ENCODE measurements at places on chromosomes 2 and 18.

DNA sequence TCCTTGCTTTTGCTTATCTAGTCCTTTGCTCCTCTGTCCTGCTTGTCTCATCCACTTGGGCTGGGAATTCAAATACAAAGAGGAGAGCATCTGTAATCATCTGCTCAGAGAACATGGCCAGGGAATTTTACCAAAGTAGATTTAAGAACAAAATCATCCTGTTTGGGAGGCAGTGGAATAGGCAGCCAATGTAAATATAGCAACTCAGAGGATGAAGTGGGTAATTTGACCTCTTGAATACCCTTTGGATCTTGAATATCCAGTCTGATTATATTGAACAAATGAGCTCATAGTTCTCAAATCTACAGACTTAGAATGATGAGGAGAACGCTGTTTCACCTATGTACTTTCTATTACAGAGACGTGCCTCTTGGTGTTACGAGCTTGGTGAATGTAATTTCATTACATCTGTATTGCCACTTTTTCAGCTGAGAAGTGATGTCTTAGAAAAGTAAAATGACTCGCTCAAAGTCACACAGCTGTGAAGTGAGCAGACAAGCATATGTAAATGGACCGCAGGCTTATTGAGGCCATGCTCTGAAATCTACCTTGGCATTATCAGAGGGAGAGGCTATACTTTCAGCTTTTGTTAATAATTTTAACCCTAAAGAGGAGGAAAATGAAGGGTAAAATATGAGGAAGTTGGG, 266.3 kb downstream of the MTX2 start:
- DNase-seq = no peak

DNA sequence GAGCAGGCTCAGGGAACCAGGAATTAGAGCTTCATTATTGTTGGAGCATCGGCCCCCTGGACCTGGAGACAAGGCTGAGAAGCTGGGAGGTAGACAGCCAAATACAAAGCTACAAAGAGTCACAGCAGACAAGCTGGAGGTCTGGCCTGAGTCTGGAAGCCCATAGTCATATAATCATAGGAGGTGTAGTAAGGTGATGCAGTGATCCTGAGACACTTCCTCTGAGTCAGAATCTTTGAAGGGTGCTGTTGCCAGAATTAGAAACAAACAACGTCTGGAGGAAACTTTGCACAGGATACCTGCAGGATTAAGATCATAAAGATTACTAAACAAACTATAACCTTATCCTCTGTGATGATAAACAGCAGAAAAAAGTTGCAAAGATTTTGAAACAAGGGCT, 213.8 kb downstream of the DSC3 start:
- DNase-seq = no peak

GRCh38 chr2:207558079-207558491, 28.3 kb downstream of the CREB1 start:
- DNase-seq = no peak

DNA sequence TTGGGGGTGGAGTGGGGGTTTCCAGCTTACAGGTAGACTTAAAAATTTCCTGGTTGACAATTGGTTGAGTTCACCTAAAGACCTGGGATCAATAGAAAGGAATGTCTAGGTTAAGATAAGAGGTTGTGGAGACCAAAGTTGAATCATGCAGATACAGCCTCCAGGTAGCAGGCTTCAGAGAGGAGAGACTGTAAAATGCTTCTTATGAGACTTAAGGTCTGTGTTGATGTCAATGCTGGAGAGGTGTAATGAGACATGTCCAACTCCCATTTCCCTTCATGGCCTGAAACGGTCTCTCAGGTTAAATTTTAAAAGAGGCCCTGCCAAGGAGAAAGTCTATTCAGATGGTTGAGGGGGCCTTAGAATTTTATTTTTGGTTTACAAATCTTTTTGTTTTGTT, 38.5 kb upstream of the RND3 start:
- no peak for DNase-seq

DNA sequence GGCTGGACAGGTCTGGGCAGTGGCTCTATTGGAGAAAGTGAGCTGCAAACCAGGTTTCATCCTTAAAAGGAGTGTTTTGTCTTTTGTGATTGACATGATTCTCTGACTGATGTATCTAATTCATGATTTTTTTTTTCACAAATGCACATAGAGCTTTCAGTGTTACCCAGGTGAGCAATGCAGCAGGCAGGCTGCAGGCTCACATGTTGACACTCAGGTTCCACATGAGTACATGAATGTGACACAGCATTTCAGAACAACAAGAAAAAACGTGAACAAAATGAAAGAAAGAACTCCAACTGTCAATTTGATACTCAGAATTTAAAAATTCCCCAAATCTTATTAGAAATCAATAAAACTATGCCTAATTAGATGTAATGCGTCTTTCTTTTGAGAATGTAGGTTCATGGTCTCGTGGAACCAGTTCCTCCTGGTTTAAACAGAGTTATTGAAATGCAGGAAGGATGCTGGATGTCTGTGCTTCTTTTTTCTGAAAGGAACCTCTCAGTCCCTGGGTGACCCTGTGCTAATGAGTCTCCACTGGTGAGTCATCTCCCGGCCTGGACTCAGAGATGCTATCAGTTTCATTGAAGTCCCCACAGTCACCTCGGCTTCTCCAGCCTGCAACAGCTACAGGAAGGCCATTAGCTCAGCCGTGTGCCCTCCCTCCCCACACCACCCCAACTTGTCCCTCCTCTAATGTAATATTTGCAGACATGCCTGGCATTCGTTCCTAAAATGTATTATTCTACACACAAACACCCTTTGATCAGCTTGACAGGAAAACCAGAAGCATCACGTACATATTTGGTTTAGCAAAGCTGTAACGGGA, 430.4 kb downstream of the LPIN1 start:
- DNase-seq = peak; percentile 25

GRCh38 chr2:96769814-96770213, 9.1 kb downstream of the CNNM4 start:
- DNase-seq = no peak

GRCh38 chr2:199589306-199589705, 131.6 kb upstream of the SATB2 start:
- DNase-seq = no peak

- DNase-seq = no peak
These were observed 756.4 kb upstream of the CDH7 start for GRCh38 chr18:64994370-64994769.

DNA sequence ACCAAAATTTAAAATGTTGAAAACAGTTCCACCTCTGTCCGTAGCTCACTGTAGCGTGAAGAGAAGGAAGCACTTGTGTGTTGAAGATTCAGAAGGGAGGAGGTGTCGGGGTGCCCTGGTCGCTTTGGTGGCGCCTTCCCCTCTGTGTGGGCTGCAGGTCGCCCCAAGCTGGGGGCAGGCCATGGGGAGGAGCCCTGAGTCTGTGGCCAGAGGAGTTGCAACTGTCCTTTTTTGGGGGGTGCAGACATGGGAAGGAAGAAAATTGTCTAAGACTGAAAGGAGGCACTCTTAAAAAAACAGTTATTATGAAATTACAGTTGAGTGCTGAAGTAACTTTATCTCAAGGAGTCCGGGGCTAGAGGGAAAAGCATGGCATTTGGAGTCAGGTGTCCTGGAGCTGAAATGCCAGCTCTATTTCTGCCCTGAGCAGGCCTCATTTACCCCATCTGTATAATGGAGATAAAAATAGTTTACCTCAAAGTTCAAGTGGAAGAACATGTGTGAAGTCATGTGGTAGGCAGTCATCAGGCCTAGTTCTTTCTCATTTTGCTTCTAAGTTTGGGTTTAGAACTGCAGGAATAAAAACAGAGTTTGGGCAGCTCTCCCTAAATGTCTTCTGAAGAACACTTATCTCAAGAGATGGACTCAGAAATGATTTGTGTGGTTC, 82.1 kb downstream of the RNF144A start:
- peak; percentile 20 for DNase-seq

- no peak for DNase-seq
These were observed 127.1 kb downstream of the SRBD1 start for GRCh38 chr2:45483997-45484396.

GRCh38 chr2:162365392-162365791, 21.5 kb downstream of the GCA start:
- no peak for DNase-seq
